Breast epithelium (tissue), 4 donors: ENCODE measurements at places on chromosomes 12 and 14. TPM values are rescaled to one million over a fixed set of nuclear protein-coding genes. Genes with fewer than 3 reads are reported as not detected.
A peak's percentile ranks its signal among the peaks of the same experiment; 100 is the strongest.

DNA sequence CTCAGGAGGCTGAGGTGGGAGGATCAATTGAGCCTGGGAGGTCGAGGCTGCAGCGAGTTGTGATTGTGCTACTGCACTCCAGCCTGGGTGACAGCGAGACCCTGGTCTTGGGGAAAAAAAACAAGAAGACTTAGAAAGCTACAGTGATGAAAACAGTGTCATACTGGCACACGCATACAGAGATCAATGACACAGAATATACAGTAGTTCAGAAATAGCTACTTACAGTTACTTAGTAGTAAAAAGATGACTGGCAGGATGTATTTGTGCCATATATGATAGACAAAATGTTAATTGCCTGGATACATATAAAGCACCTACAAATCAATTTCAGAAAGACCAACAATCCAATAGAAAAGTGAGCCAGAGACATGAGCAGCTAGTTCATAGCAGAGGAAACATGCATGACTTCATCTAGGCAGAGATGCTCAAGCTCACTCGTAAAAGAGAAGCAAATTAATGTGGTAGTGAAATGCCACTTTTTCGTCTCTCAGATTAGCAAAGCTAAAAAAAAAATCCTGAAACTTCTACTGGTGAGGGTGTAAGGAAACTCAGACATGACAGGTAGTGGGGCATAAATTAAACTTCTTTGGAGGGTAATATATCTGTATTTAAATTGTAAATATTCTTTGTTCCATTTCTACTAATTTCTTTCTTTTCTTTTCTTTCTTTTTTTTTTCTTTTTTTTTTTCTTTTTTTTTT lies 2.5 kb upstream of the ALDH2 start:
- no peak overlapping the region for H3K27ac ChIP-seq
- H3K27me3 ChIP-seq = no peaks in the 10 kb centered on the region
- no peaks in the 10 kb centered on the region for H3K4me1 ChIP-seq
- no peaks in the 10 kb centered on the region for H3K36me3 ChIP-seq

COX8C gene
- not detected for total RNA-seq

- no peak for DNase-seq
- H3K27me3 ChIP-seq = no peaks in the 10 kb centered on the region
- H3K4me1 ChIP-seq = no peaks in the 10 kb centered on the region
- H3K36me3 ChIP-seq = no peaks in the 10 kb centered on the region
- peak overlapping the region; percentile 48 for H3K27ac ChIP-seq
These were observed 7.4 kb downstream of the SERPINA12 start for GRCh38 chr14:94501588-94502516.

DNA sequence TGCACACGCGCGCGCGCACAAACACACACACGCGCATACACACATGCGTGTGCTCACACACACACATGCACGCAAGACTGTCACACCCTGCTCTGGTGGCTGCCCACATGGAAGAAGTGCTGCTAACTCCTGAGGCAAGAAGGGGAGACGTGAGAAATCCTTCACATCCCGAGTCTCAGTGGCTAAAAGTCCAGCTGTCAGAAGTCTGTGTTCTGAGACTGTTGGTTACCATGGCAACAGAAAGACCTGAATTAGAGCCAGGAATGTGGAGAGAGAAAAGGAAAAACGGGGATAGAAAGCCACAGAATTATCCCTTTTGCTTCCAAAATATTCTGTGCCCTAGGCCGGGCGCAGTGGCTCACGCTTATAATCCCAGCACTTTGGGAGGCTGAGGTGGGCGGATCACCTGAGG lies 71.2 kb downstream of the PPFIBP1 start:
- H3K4me1 ChIP-seq = no peaks in the 10 kb centered on the region
- no peaks in the 10 kb centered on the region for H3K27me3 ChIP-seq
- no peaks in the 10 kb centered on the region for H3K36me3 ChIP-seq

TMTC1 gene
- 49.9 TPM for total RNA-seq

GRCh38 chr12:26431211-26431610 lies 235.8 kb downstream of the SSPN start:
- H3K27ac ChIP-seq = no peak overlapping the region
- no peak for DNase-seq
- H3K4me1 ChIP-seq = no peaks in the 10 kb centered on the region
- no peak overlapping the region for H3K4me3 ChIP-seq
- no peaks in the 10 kb centered on the region for H3K36me3 ChIP-seq

DNA sequence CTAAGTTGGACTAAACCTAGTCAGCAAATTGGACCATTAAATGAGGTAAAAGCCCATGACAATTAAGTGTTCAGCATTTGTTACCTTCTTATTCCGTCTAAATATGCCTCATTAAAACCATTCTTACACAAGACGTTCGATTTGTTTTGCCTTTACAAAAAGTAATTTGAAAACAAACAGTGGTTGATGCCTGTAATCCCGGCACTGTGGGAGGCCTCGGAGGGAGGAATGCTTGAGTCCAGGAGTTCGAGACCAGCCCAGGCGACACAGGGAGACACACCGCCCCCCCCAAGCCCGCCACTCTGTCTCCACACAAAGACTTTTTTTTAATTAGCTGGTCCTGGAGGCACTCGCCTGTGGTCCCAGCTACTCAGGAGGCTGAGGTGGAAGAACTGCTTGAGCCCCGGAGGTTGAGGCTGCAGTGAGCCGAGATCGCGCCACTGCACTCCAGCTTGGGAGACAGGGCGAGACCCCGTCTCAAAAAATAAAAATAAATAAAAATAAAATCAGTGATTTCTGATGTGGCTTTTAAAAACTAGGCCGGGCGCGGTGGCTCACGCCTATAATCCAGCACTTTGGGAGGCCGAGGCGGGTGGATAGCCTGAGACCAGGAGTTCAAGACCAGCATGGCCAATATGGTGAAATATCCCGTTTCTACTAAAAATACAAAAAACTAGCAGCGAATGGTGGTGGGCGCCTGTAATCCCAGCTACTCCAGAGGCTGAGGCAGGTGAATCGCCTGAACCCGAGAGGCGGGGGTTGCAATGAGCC lies 856 bp upstream of the EIF4B start:
- peak overlapping the region; percentile 93 for H3K27ac ChIP-seq
- DNase-seq = peak; percentile 30
- no peaks in the 10 kb centered on the region for H3K36me3 ChIP-seq
- H3K4me3 ChIP-seq = peak overlapping the region; percentile 94
- no peaks in the 10 kb centered on the region for H3K27me3 ChIP-seq
